Muscle of back (tissue), 13 donors: ENCODE measurements at places on chromosomes 1 and 21.

DNA sequence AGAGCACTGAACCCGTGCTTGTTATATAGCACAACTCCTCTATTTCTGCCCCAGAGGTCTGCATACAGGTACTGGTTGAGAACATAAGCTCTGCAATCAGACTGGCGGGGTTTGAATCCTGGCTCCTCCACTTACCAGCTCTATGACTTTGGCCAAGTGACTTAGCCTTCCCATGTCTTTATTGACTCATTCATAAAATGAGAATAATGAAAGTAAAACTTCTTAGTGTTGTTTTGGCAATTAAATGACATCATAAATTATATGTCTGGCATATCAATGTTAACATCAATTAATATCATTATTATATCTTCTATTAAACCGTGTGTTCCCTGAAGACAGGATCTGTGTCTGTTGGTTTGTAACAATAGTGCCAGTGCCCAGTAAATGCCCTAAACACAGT, 4.3 kb downstream of the INKA2 start:
- DNase-seq = no peak

DNA sequence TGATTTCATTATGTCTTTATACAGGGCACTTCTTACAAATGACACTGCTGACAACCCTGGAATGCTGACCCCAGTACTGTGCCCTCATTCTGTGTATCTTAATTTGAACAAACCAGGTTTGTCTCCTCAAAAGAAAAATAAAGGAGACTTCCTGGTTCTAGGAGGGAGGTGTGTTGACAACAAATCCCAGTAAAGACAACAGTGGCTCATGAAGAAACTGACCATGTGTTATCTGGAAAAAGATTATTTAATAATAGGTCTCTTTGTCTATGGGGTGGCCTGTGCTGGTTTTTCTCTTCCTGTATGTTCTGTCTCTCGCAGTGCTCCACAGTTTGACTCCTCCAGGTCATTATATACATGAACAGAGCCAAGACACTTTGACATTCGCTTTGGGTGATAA, 454.6 kb downstream of the LMO4 start:
- DNase-seq = no peak

DNA sequence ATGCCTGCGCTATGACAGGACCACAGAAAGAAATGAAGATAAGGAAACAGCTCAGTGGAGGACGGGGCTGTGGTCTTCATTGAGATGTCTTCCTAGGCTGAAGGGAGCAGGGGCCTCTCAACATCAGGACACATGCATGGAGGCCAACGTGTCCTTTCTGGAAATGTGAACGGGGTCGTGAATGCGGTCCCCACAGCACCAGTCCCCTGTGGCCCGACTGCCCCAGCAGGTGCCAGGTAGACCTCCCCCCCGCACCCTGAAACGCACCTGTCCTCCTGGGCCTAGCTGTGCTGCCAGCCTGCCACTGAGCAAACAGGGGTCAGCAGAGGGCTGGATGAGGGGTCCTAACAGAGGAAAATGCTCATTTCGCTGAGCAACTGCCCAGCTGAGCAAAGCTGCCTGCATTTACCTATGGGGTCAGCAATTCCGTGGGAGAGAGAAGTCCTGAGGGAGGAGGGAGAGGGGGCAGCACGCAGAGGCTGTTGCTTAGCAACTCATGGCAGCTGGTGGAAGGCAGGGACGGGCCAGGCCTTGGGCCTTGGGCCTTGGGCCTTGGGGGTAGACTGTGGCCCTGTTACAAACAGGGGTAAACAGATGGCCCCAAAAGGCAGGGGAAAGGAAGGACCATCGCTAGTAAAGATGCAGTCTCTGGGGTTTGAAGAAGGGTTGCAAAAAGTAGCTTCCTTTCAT, 77.4 kb downstream of the NPHP4 start:
- DNase-seq = no peak

GRCh38 chr1:192160196-192160595, 1.9 kb downstream of the RGS18 start:
- no peak for DNase-seq

DNA sequence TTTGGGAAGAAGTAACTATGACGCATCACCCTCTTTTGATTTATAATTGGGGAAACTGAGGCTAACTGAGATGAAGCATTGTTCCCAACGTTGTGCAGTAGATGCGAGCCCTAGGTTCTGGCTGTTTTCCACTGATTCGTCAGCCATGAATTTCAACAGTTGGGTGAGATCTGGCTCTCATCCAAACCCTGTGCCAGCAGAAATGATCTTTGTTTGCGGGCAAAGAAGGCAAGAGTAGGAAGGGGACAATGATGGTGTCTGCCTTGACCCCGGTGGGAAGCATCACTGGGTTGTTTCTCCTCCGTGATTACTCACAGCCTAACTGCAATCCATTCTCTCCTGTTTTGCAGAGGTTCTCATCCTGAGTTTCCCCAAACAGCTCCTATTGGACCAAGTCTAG, 142.3 kb downstream of the MIS18A start:
- DNase-seq = no peak

- no peak for DNase-seq
Observed at GRCh38 chr1:169043823-169044222, 62.7 kb upstream of the ATP1B1 start.

GRCh38 chr21:31162827-31163226, 124.6 kb upstream of the KRTAP19-8 start:
- peak; percentile 70 for DNase-seq

- peak; percentile 14 for DNase-seq
Observed at GRCh38 chr1:112956544-112957132, 642 bp upstream of the SLC16A1 start.

GRCh38 chr1:64546013-64546412, 76.1 kb downstream of the CACHD1 start:
- no peak for DNase-seq
